CD4-positive, alpha-beta T cell treated with Interferon gamma for 1 hour (primary cell): ENCODE measurements at places on chromosomes 13 and 19.

DNA sequence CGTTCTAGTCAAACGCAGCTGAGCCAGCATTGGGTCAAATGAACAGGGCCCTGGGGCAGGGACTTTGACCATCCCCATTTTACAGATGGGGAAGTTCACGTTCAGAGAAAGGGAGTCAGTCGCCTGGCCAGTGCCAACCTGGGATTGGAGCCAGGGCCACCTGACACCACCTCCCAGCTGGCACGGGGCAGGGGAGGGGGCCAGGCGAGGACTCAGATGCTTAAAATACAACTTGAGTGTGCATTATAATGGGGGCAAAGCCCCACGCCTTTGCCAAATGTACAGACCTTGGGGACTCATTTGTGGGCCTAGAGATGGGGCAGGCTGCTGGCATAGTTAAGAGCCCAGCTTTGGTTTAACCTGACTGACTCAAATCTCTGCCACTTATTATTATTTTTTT, 14.6 kb downstream of the PRR12 start:
- no peak for DNase-seq

DNA sequence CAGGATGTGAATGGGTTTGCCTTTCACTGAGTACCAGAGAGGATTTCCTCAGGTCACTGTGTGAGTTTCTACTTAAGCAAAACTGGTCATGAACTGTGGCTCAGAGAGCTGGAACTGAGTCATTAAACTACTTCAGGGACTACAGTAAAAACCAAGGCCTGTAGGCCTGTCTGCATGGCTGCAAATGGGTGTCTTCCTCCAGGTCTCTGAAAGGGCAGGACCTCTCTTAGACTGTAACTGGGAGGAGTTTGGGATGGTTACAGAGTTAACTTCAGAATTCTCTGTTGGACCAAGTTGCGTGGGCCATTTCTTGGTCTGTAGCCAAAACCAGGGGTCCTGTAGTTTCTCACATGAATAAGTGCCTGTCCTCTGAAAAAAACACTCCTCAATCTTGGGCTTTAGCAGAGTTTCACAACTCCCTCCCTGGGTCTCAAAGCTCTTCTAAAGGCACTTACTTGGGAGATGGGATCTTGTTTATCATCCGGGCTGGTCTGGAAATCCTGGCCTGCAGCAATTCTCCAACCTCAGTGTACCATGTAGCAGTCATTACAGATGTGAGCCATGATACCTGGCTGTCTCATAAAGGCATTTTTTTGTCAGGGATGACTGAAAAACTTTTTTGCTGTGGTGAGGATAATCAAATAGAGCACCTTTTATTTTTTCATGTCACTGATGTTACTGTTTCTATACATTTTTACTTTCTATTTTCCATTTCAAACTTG, 19.7 kb downstream of the ZNF714 start:
- no peak for DNase-seq

DNA sequence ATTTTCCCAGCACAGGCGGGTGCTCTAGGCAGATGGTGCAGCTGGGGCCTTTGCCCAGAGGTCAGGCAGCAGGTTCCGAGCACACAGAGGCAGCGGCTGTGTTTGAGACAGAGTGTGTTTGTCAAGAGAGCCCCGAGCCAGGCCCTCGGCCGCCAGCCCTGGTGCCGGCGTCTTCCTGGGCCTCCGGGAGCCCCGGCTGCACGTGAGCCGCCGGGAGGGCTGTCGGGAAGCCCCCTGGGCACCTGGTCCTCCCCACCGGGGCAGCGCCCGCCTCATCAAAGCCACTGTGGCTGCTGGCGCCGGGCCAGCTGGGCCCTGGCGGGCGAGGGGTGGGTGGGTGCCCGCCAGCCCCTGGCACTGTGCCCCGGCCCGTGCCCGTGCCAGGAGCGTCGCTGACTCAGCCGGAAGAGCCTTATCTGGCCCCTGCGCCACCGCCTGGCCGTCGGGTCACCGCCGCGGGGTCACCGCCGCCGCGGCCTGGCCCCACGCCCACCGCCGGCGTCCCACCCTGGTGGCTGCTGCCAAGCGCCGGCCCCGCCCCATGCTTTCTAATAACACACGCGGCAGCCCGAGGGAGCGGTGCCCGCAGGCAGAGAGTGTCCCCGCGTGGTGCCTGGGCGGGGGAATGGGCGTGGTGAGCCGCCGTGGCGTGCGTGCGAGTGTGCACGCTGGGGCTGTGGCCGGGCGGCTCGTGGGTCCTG, 14.9 kb downstream of the ARID3A start:
- DNase-seq: peak; percentile 76

GRCh38 chr19:16043156-16043757, 33.0 kb upstream of the TPM4 start:
- no peak for DNase-seq

DNA sequence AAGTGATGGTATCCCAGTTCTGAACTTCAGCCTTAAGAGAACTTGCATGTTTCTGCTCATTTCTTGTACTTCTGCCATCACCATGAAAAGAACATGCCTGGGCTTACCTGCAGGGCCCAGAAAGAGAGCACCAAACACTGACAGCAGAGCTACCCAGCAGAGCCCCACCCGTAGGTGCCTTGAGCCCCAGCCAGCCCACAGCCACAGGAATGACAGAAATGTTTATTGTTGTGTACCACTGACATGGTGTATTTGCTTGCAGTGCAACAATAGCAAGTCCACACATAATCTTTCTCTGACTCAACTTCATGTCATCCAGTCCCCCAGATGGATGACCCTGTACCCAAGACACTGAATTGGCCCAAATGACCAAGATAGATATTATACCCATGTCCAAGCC, 195.2 kb downstream of the TSHZ3 start:
- DNase-seq: no peak

DNA sequence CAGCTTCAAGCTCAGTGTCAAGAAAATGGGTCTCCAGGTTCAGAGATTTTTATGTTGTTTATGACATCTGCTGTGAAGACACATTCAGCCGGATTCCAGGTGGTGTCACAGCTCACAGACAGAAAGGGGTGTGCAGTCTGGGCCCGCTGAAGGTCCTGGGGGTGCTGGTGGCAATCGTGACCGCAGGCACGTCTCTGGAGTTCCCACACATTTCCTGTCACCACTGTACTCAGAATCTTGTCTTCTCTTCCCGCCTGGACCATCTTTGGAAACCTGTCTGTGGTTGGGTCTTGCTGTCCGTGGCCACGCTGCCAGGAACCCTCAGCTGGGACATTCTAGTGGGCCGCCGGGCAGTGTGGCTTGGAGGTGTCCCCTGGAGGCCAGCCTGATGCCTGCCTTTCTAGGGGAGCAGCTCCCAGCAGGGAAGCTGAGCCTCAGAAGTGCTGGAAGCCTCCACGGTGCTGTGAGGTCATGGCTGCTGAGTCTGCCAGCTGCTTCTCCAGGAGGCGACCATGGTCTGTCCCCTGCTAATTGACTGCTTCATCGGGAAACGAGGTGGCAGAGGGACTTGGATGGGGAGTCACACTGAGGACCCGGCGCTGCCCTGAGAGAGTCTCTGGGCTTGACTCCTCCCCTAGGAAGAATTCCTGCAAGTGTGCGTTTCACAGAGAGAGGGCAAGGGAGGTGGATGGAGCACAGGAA, 3.7 kb downstream of the TEX29 start:
- no peak for DNase-seq

DNA sequence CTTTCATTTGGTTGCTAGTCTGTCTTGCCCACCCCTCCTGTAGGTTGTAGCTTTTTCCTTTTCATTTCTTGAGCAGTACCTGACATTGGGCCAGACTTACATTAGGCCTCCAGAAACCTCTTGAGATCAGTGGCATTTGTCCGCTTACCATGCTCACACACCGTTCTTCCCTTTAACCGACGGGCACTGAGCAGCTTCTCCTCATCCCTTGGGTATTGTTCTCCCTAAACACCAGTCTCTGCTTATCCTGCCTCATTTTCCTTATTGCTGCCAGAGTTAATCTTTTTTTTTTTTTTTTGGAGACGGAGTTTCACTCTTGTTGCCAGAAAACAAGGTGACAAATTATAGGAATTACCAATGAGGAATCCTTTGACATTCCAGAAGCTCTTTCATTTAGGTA, 27.2 kb upstream of the KCTD4 start:
- DNase-seq: no peak

- no peak for DNase-seq
Measured at GRCh38 chr13:31588893-31589292, 150.4 kb upstream of the RXFP2 start.

DNA sequence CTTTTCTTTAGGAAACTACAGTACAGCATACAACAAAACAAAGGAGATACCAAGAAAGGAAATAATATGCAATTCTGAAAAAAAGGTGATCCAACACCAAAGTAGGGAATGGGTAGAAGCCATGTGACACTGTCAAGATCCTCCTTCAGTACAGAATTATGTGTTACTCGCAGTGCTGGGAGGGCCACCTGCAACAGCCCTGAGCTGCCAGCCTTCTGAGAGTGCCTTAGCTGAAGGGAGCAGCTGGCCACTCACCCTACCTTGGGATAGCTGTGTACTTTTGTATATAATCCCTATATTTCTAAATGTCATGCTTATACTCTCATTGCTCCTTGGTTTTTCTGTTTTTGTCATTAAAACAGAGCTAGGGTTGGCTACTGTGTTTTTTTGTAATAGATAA, 1518.2 kb upstream of the PCDH20 start:
- DNase-seq: no peak

- no peak for DNase-seq
Measured at GRCh38 chr13:65959305-65959704, 1270.8 kb downstream of the PCDH9 start.

DNA sequence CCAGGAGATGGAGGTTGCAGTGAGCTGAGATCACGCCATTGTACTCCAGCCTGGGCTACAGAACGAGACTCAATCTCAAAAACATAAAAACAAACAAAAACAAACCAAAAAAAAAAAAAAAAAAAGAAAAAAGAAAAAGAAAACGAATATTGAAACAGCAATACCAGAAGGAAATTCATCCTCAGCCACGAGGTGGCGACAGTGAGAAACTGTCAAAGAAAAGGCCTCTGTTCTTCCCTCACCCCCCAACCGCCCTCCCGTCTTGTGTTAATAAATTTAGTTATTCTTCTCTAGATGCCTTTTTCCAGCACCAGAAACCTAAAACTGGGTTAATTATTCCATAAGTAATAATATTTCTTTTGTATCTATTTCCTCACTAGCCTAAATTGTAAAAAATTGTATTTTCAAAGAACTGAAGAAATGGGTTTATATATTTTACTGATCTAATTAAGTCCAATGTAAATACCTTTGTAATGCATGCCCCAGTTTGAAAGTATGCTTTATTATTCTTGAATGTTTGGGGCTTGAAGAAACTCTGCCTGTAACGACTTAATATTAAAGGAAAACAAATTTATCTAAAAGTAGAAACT, 38.6 kb downstream of the LIG4 start:
- DNase-seq: peak; percentile 45

- DNase-seq: no peak
Measured at GRCh38 chr13:113742445-113743120, 16.4 kb upstream of the TMEM255B start.

- DNase-seq: no peak
Measured at GRCh38 chr13:37070145-37070695, 10.7 kb upstream of the SUPT20H start.

GRCh38 chr13:43422116-43422515, 364.7 kb downstream of the ENOX1 start:
- no peak for DNase-seq

GRCh38 chr13:30113551-30113950, 193.8 kb downstream of the KATNAL1 start:
- no peak for DNase-seq

DNA sequence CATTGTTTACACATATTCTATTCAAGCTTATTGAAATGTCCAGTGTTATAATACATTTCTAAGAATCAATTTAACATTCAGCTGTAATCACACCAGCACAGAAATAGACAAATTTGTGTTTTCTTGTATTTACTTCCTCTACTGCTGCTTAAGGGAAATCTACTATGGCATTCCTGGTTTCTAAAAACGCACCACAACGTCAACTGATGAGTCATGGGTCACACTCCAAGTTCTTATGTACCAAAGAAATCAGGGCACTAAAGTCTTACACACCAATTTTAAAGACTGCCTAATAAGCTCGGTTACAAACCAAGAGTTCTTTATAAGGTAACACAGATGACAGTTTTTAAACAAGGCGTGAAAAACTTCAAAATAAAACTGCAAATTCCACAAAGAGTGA, 13.2 kb downstream of the LNX2 start:
- no peak for DNase-seq

DNA sequence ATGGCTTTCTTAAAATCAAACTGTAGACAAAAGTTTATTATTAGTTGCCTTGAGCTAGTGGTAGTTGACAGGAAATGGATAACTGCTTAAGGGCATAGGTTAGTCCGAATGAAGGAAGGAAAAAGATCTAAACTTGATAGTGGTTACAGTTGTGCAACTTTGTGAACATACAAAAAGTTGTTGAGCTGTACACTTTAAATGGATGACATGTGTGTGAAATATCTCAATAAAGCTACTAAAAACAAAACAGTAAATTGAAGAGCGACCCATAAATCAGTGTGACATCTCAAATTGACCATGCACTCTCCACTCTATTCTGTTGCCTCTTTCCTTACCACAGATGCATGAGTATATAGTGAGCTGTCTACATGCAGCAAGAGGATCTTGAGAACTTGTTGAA, 1757.8 kb downstream of the PCDH9 start:
- DNase-seq: no peak

DNA sequence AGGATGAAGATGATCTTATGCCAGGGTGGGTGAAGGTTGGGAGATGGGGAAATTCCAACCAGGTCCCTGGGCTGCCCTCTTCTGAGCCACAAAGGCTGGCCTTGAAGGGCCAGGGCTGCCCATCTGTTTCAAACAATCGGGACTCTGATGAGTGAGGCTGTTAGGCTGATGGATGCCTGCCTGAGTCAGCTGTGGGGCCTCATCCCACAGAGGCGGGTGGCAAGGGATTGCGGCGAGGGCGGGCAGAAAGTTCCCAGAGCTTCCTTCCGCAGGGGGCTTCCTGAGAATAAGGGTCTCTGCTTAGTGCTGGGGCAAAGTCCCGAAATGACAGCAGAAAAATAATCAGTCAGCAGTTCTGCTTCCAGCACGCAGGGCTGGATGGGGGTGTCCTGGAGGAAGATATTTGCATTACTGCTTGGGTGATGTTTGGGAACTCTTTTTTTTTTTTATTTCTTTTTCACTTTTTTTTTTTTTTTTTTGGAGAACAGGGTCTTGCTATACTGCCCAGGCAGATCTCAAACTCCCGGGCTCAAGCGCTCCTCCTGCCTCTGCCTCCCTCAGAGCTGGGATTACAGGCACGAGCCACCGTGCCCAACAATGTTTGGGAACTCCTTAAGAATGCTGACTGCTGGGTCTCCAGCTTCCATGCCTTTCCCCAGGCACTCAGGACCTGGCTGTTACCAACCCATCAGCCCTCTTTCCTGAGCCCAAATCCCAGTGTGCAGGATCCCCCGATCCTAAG, 14.1 kb downstream of the SH3GL1 start:
- DNase-seq: no peak
